Ascending aorta (tissue), 2 donors: ENCODE measurements at places on chromosomes 6 and 20.
A peak's percentile ranks its signal among the peaks of the same experiment; 100 is the strongest.

GRCh38 chr6:126779331-126779730 lies 339.1 kb upstream of the RSPO3 start:
- no peaks in the 10 kb centered on the region for H3K36me3 ChIP-seq
- DNase-seq, result no peak
- no peak overlapping the region for H3K27ac ChIP-seq

DNA sequence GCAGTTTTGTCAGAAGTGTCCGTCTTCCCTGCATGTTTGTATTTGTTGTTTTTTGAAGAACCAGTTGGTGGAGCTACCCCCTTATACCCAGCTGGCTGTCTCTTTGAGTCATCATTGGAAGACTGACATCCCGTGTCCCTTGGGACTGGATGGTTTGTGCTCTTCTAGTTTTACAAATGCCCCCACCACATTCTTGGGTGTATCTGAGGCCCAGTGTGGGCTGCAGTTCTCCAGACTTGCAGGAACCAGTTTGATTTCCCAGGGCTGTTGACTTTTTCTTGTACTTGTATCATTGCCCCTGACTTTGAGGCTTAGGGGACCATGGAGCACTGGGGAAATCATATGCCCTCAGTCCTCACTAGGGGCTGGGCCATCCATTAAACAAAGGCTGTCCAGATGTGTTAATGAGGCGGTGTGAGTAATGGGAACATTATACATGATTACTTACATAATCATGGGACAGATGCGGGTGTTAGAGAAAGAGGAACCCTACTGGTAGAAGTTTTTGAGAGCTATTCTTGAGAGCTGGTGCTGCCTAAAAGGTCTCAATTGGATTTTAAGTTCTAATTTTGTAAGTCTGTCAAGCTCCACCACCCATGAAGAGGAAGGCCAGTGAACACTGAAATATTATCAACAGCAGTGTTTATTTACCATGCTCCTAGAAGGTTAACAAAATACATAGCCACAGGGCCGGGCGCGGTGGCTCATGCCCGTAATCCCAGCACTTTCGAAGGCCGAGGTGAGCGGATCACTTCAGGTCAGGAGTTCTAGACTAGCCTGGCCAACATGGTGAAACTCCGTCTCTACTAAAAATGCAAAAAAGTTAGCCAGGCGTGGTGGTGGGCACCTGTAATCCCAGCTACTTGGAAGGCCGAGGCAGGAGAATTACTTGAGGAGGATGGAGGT lies 8.5 kb downstream of the JARID2 start:
- no peaks in the 10 kb centered on the region for H3K4me1 ChIP-seq
- no peak overlapping the region for H3K4me3 ChIP-seq

GRCh38 chr6:14079971-14080370 lies 37.6 kb upstream of the CD83 start:
- no peaks in the 10 kb centered on the region for H3K4me1 ChIP-seq
- H3K4me3 ChIP-seq, result no peak overlapping the region
- no peak overlapping the region for H3K27ac ChIP-seq
- no peaks in the 10 kb centered on the region for H3K27me3 ChIP-seq

DNA sequence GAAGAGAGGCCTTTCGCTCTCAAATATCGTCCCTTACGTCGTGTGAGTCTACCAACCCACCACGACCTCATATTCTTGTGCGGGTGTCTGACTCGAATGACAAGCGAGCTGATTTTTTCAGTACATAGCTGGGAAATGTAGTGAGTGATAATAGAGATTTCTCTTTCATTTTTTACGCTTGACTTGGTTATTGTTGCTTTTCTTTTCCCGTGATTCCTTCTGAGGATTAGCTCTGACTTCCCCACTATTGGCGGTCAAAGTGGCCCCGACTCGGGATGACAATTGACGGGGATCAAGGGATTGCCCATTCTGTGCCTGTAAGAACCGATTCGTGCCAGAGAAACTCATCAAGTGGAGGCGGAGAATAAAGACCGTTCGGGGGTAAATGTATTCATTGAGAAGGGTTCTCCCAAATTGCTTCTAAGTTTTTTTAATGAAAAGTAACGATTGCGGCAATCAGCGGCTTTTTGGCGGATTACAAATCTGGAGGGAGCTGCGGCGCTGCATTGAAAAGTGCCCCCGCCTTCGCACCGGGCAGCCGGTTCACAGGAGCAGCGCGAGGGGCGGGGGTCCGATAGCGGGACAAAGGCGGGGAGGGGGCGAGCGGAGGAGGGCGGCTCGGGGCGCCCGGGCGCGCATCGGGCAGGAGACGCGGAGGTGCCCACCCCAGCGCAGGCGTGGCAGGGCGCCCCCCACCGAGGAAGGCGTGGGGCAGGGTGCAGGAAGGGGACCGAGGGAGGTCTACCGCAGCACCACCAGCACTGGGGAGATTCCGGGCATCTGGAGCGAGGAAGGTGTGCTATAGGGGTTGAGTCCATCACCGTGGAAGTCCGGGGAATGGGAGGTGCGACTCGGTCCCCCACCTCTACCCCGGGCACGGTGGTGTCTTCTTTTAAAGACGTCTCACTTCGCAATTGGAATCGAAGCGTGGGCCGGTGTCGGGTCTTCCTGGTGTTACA lies 44.5 kb upstream of the OSTM1 start:
- no peak for DNase-seq
- H3K4me1 ChIP-seq, result peaks cover 17% of the 10 kb centered on the region
- H3K27me3 ChIP-seq, result peaks cover 7% of the 10 kb centered on the region

DNA sequence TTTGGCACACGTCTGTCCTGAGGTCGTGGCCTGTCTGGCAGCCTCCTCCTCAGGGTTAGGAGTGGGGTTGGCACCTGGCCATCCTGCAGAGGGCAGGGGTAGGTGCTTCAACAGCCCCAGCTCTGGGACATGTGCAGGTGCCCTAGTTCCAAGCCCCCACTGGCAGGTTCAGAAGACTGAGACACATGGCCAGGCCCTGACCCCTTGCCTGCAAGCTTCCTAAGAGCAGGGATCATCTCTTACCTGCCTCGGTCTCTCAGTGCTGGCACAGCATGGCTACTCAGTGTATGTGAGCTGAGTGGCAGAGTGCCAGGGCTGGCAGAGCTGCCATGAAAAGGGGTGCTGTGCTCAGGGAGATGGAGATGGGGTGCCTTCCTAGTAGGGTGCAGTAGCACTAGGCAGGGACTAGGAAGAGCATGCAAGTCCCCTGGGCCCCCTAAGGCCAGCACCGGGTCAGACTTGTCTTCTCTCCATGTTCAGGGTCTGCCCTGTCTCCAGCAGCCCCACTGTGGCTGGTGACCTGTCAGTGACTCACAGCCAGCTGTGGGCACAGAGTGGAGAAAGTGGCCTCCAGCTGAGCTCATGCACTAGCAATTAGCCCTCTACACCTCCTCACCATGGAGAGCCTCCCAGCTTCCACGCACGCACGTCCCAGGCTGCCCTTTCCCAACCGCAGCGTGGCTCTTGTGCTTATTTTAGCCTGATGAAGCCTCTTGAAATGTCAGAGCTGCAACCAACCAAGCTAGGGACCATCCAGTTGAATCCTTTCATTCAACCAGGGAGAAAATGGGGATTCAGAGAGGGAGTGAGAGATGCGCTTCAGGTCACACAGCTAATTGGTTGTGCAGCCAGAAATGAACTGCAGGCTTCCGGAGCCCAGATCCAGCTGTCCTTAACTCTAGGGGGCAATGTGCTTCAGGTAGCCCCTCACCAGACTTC lies 116.6 kb downstream of the MRPL14 start:
- H3K36me3 ChIP-seq, result no peaks in the 10 kb centered on the region
- no peaks in the 10 kb centered on the region for H3K27me3 ChIP-seq
- DNase-seq, result no peak
- H3K4me1 ChIP-seq, result no peaks in the 10 kb centered on the region
- H3K27ac ChIP-seq, result no peak overlapping the region

DNA sequence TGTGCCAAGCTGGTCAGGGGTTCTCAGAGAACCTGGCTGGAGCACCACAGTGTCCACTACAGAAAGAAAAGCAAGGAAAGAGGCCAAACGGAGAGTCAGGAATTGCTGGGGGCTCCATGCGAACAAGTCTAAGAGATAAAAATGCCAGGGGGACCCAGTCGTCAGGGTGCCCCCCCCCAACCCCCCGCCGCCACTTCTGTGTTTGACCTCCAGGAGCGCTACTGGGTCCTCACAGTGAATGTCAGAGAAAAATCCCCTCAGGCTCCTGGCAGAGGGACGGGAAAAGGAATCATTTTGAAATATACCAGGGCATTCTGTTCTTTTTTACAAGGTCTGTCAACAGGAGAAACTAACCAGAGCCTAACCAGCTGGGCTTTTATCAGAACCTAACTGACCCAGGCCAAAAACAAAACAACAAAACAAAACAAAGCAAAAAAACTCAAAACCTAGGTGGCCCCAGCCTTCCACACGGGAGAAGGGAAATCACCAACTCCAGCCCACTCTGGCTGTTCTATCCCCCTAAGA lies 17.9 kb upstream of the NELFCD start:
- no peak for DNase-seq
- H3K36me3 ChIP-seq, result no peaks in the 10 kb centered on the region
- no peaks in the 10 kb centered on the region for H3K4me1 ChIP-seq
- H3K4me3 ChIP-seq, result no peak overlapping the region
- H3K27ac ChIP-seq, result no peak overlapping the region

DNA sequence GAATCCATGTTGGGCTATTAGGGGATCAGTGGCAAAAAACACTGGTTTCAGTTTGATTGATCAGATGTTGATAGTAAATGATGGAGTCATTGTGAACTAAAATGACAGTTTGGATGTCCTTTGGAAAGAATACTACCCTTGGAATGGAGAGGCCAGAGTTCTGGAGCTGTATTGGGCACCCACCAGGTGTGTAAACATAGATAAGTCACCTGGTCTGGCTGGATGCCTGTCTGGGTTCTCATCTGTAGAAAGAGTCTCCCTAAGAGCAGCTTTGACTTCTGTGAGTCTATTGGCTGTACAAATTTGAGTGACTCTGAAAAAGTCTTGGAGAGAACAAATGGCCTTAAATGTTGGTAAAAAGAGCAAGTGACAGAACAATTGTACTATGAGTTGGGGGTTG lies 115.0 kb downstream of the SCP2D1 start:
- no peak for DNase-seq
- H3K4me1 ChIP-seq, result no peaks in the 10 kb centered on the region
- H3K36me3 ChIP-seq, result no peaks in the 10 kb centered on the region
- no peak overlapping the region for H3K4me3 ChIP-seq
- H3K27me3 ChIP-seq, result no peaks in the 10 kb centered on the region

DNA sequence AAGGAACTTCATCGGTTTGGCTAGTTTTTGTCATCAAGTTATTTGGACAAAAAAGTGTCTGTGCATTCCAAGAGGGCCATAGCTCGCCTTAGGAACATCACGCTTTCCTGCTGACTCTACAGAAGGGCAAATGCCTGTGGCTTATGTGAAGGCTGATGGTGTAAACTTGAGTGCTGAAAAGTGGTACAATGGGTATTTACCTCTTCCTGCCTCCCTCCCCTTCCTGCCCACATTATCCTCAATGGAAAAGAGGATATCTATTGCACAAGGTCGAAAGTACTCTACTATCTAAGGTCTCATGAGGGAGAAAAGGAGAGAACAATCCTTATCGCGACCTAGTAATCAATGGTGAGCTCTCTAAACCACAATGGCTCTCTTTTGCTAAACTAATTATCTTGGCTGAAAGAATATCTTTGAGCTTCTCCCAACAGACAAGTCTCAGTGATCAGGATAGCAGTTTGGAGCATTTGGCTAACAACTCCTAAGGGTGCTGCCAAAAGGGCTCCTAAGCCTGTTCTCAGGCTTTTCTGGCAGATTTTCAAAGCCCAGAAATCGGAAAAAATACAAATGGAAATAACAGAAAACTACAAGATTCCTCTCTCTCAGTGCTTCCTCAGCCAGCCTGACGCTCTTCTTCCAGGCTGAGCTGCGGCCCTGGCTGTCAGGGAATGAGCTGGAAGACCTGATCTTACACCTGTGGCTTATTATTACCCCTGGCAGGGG lies 42.6 kb upstream of the ENPP1 start:
- H3K4me1 ChIP-seq, result peaks cover 34% of the 10 kb centered on the region
- no peak overlapping the region for H3K4me3 ChIP-seq
- peak overlapping the region; percentile 84 for H3K27ac ChIP-seq
- no peaks in the 10 kb centered on the region for H3K36me3 ChIP-seq
- no peak for DNase-seq
- no peaks in the 10 kb centered on the region for H3K27me3 ChIP-seq

GRCh38 chr20:10906834-10907233 lies 233.0 kb upstream of the JAG1 start:
- no peak overlapping the region for H3K27ac ChIP-seq
- no peaks in the 10 kb centered on the region for H3K36me3 ChIP-seq
- H3K4me3 ChIP-seq, result no peak overlapping the region
- no peaks in the 10 kb centered on the region for H3K27me3 ChIP-seq
- peaks cover 17% of the 10 kb centered on the region for H3K4me1 ChIP-seq
- no peak for DNase-seq

DNA sequence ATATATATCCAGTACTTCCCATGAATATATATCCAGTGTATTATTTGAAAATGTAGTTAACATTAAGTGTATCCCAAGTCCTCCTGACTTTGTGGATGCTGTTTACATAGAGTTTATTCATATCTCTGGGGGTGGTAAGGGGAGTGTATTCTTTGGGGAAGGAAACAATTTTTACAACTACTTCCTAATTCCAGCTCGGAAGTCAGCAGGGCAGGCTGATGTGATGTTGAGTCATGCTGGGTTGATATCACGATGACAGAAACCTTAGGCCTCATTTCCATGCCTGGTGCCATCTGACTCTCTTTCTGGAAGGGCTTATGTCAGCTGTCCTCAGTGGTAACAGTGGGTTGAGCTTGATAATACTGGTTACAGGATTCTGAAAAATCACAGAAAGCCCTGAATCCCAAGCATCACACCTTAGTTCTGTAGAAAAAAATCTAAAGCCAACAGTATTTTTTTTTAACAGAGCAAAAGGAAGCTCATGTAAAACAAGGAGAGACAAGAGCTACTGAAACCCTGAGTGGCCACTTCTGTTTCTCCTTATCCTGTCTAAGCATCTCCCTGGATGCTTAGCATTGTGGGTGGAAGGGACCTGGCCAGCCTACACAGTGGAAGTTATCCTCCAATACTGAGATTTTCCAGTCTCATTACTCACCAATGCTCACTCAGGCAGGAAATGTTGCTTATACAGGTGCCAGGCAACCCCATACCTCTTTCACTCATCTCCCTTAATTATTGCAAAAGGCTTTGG lies 75.2 kb upstream of the IYD start:
- H3K4me3 ChIP-seq, result no peak overlapping the region
- DNase-seq, result no peak
- H3K4me1 ChIP-seq, result no peaks in the 10 kb centered on the region
- no peaks in the 10 kb centered on the region for H3K36me3 ChIP-seq
- H3K27me3 ChIP-seq, result no peaks in the 10 kb centered on the region

- no peaks in the 10 kb centered on the region for H3K4me1 ChIP-seq
- no peaks in the 10 kb centered on the region for H3K36me3 ChIP-seq
- H3K4me3 ChIP-seq, result no peak overlapping the region
- DNase-seq, result no peak
These were observed 14.0 kb upstream of the COL10A1 start for GRCh38 chr6:116139917-116140316.

GRCh38 chr6:74199215-74199915 lies 503.4 kb downstream of the CD109 start:
- H3K27me3 ChIP-seq, result no peaks in the 10 kb centered on the region
- no peaks in the 10 kb centered on the region for H3K4me1 ChIP-seq
- no peak overlapping the region for H3K27ac ChIP-seq

GRCh38 chr20:39004508-39004907 lies 42.4 kb downstream of the DHX35 start:
- peaks cover 55% of the 10 kb centered on the region for H3K36me3 ChIP-seq
- H3K4me1 ChIP-seq, result no peaks in the 10 kb centered on the region
- H3K4me3 ChIP-seq, result no peak overlapping the region
- no peak for DNase-seq
- H3K27me3 ChIP-seq, result no peaks in the 10 kb centered on the region
- no peak overlapping the region for H3K27ac ChIP-seq

- H3K27ac ChIP-seq, result no peak overlapping the region
- no peak overlapping the region for H3K4me3 ChIP-seq
- H3K4me1 ChIP-seq, result no peaks in the 10 kb centered on the region
- no peaks in the 10 kb centered on the region for H3K27me3 ChIP-seq
- no peak for DNase-seq
- H3K36me3 ChIP-seq, result no peaks in the 10 kb centered on the region
These were observed 115.2 kb upstream of the LGSN start for GRCh38 chr6:63434943-63435342.
